Inflammatory macrophage treated with lipopolysaccharide for 4 hours (primary cell): ENCODE measurements at places on chromosomes 4 and X.

GRCh38 chrX:108088511-108088910, 2.8 kb downstream of the PSMD10 start:
- peak; percentile 25 for DNase-seq

- no peak for DNase-seq
These were observed 104.5 kb upstream of the AGA start for GRCh38 chr4:177546745-177547144.

DNA sequence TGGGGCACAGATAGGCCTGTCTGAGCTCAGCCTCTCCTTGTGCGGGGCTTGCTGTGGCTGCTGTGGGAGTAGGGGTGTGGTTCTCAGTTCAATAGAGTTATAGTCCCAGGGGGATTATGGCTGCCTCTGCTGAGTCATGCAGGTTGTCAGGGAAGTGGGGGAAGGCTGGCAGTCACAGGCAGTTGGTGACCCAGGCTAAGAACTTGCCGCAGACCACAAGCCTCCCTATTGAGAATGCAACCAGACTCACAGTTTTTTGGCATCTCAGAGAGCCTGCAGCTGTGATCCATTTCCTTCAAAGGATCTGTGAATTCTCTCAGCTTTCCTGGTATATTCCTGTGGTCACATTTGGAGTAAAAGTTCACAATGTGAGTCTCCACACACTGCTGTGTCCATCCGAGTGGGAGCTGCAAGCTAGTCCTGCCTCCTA, 364.9 kb downstream of the ZNF674 start:
- no peak for DNase-seq

DNA sequence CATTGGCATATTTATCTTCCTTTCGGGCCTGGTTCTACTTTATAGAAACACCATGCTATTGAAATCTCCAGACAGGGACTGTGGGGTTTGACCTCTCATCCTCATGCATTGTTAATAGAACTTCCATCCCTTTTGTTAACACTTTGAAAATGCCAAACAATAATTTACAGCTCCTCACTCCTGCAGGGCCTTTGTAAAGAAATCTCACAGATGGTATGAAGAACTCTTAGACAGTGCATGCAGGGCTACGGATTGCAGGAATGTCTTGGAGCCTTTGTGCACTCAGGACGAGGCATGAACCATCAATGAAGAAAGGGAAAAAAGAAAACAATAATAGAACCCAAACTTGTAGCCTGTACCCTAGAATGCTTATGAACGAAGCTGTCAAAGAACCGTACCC, 92.8 kb upstream of the TMEM47 start:
- DNase-seq, result no peak

- no peak for DNase-seq
These were observed 189.8 kb upstream of the PSAPL1 start for GRCh38 chr4:7624396-7624980.

- no peak for DNase-seq
These were observed 63.6 kb downstream of the STARD8 start for GRCh38 chrX:68710870-68711576.

- DNase-seq, result no peak
These were observed 1591.7 kb upstream of the ADGRL3 start for GRCh38 chr4:59608466-59608865.

DNA sequence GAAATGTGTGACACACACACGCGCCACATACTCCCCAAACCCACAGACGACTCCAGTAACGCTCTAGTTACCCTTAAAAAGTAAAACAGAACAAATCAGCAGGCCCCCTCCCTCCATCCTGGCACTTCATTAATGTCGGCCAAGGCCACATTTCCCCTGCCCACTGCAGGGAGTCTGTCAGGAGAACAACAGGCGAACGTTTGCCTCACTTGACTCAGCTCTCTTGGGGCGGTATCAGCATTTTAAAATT, 671 bp upstream of the FHIP1A start:
- no peak for DNase-seq

DNA sequence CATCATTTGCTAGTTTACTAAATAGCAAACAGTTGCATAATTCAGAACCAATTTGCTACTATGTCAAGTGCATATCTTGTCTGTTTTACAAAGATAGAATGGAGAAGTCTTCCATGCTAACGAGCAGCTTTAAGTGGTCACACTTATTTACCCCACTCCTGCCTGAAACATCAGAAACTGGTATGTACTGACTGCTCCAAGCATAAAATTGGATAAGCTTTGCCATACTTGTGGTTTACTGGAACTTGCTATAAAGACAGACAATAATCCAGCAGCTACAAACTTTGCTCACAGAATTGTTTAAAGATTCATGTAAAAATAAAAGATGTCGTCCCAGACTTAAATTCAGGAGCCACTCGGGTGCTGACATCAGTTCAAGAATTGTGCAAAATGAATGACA, 13.3 kb upstream of the CDKL2 start:
- no peak for DNase-seq

GRCh38 chrX:66042307-66043077, 2.6 kb upstream of the VSIG4 start:
- no peak for DNase-seq

- no peak for DNase-seq
These were observed 1375.3 kb downstream of the PCDH18 start for GRCh38 chr4:136156947-136157346.

GRCh38 chrX:9515973-9516538, 51.2 kb downstream of the TBL1X start:
- DNase-seq, result no peak

DNA sequence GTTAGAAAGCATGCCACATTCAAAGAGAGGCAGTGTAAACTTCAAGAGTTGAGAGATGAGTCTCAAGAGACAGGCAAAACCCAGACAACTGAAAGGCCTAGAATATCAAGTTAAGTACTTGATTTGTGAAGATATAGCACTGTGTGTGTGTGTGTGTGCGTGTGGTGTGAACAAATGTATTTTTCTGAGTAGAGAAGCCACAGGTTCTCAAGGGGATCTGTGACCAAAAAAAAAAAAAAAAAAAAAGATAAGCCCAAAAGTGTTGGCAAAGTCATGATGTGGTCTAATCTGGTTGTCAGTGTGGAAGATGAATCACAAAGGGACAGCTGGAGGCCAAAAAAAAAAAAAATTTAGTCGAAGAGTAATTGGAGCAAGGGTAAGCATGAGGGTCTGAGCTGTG, 3.9 kb downstream of the RIPPLY1 start:
- no peak for DNase-seq

- DNase-seq, result peak; percentile 36
These were observed 2.4 kb downstream of the ANKRD50 start for GRCh38 chr4:124710015-124710741.

GRCh38 chr4:154082760-154083535, 294.1 kb upstream of the SFRP2 start:
- DNase-seq, result no peak

- DNase-seq, result no peak
These were observed 951.2 kb upstream of the DIAPH2 start for GRCh38 chrX:95733426-95733825.

DNA sequence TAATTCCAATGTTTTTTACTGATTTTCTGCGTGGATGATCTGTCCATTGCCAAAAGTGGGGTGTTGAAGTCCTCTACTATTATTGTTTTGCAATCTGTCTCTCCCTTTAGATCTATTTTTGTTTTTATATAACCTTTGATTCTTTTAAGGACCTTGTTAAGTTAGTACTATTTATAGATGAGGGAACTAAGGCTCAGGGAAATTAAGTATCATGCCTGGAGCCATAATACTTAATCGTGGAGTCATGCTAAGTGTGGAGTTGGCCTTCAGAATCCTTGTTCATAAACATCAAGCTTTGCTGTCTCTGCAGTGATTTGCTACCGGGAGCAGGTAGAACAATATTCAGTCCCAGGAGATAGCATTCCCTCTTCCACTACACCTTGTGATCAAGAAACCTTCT, 31.0 kb downstream of the SGMS2 start:
- DNase-seq, result no peak

- DNase-seq, result peak; percentile 76
These were observed 31.0 kb downstream of the TRPC5 start for GRCh38 chrX:112051576-112051975.

DNA sequence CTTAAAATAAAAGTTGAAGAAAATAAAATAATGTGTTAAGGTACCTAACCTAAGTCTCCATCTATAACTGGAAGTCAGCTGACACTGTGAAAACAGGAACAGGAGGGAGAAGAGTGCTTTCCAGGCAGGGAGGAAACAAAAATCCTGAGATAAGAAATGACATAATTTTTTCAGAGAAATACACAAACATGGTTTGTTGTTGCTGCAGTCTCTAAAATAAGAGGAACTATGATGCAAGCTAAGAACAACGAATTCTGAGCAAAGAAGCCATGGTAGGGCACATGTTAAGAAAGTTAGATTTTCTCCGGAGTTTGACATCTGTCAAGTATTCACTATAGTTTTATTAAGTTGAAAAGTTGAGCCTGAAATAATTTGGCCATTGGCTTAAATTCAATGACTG, 26.9 kb downstream of the PAPSS1 start:
- DNase-seq, result peak; percentile 83

GRCh38 chr4:101794806-101795205, 4.3 kb downstream of the BANK1 start:
- DNase-seq, result no peak

- DNase-seq, result no peak
These were observed 119.7 kb downstream of the PCDH7 start for GRCh38 chr4:30839583-30840520.

- no peak for DNase-seq
These were observed 1710.3 kb upstream of the PCDH7 start for GRCh38 chr4:29009908-29010307.

- DNase-seq, result no peak
These were observed 15.6 kb upstream of the SULT1E1 start for GRCh38 chr4:69875576-69875975.

DNA sequence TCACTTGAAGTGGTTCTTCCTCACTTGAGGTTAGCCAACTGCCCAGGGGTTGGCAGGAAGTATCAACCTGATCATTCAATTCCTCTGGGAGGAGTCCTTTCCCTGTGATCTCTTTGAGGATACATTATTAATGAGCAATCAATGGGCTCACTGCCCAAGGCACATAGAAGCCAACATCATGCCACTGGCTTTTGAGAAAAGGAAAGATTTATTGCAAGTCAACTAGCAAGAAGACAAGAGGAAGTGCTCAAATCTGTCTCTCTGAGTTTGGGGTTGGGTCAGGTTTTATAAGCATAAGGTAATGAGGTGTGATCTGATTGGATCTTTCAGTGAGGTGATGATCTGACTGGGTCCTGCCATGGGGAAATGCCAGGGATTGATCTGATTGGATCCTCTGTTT, 39.6 kb downstream of the FGFBP1 start:
- no peak for DNase-seq

GRCh38 chrX:1614927-1615326, at the start of gene ASMT:
TSS of gene ASMT (plus strand) at chrX:1615059. CDS start at chrX:1615200, 141 bp downstream.
- DNase-seq, result no peak

DNA sequence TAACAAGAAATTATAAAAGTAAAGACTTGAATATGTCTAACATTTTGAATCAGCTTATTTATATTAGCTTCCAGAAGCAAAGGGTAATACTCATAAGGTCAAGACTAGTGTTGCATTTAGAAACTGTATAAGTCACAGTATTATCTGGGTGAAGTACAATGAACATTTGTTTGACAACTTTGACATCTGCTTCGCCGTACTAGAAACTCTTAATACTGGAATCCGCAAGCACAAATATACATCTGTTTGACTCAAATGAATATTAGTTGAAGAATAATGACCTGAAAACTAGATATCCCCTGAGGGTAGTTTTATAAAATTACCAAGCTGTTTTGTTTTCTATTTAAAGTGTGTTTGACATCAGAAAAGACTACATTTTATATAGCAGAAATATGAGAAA, 135.4 kb upstream of the ATOH1 start:
- no peak for DNase-seq

DNA sequence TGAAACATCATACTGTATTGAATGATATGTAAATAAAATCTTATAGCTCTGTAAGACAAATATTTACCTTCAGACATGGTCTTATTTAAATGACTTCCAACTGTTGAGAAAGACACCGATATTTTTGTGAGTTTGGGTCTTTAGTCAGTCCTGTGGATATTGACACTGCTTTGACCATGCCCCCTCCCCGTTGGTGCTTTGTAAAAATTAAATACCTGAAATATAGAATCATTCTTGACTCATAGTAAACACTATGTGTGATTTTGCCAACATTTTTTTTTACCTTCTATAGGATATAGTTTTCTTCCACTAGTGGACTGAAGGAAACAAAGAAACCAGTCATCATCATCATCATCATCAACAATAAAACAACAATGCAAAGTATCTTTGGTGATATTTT, 114.3 kb upstream of the HS3ST1 start:
- DNase-seq, result no peak

DNA sequence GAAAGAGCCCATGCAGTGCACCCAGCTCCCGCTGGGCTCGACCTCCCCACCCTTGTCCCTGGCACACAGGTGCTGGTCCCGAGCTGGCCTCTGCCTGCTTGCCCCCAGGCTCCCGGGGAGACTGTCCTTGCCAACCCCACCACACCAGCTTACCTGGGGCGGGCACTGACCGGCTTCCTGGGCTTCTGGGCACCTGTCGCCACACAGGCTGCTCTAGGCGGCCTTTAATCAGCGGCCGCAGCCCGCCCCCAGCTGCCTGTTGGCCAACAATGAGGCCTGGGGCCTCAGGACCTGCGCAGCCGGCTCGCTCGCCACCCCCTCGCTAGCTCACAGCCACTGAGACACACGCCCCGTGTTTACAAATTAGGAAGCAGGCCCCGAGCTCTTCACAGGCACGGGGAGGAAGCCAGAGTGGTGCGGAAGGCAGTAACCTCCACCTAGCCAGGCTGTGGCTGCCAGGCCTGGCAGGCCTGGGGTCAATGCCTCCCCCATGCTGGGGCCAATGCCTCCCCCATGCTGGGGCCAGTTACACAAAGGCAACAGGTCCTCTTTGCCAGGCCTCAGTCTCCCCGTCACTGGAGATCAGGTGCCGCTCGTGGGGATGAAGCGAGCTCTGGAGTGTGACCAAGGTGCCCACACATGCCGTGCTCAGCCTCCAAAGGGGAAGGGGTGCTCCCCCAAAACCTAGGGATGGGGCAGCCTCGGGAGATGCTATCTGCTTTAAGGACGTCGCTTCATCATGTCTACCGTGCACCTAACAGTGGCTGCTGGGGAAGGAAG, at the start of gene TREX2:
TREX2 (minus strand) TSS at position 201 of the 780 bp plus-strand sequence. CDS start 626 bp downstream, outside the sequence.
- no peak for DNase-seq

- no peak for DNase-seq
These were observed 24.2 kb downstream of the ATP5ME start for GRCh38 chr4:649751-650310.

DNA sequence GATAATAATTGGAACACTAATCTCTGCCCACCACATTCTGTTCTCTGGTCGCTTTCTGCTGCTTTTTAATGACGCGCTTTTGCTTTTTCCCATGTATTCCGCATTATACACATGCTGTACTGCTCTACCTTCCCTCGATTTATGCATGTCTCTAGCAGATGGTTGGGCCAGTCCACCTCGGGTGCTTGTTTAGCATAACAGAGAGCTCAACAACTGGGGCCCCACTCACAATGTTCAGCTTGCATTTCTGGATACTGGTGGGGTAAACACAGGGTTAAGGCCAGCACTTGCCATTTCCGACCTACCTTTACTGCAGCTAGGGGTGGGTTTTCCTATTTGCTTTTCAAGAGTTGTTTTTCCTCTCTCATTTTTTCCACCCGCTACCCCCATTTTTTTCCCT, 255.8 kb downstream of the SOX3 start:
- no peak for DNase-seq

- DNase-seq, result no peak
These were observed 152.6 kb downstream of the GRIA3 start for GRCh38 chrX:123336666-123337065.

GRCh38 chrX:71184092-71184491, 38.9 kb upstream of the GJB1 start:
- no peak for DNase-seq

- DNase-seq, result peak; percentile 15
These were observed 46.6 kb downstream of the MAP7D3 start for GRCh38 chrX:136204571-136204970.
